ENCODE measurements at places on chromosomes 16 and 17.

DNA sequence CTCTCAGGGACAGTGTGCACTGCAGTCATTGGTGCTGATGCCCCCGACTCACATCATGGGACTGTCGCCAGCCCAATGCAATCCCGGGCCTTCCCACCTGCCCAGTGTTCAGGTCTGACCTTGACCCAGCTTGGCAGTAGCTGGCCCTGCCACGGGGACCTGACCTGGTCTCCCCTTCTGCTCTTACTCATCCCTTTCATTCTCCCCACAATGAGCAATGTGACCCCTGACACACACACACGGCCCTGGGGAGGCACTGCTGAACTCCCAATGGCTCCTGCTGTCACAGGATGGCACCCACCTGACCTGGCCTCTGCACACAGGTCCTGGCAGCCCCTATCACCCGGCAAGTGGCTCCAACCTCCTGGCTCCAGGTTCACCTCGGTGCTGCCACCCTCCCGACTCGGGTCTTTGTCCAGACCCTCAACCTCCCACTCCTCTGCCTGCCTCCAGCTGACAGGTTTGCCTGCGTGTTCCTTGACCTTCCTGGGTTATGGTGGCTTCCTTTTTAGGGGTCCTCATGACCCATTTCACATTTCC lies 6.6 kb downstream of the CD300C start:
- DNase-seq, result no peak

DNA sequence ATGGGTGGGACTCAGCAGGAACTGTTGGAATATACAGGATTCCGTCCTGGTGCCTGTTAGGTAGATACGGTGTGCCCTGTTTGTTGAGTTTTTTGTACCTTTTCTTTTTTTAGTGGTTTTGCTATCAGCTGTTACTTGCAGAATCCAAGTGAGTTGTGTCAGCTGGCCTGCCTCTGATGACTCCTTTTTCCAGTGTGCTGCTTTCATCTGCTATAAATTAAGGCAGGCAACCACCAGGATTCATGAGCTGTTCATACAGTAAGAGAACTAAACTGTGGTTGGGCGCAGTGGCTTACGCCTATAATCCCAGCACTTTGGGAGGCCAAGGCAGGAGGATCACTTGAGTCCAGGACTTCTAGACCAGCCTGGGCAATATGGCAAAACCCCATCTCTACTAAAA lies 79.9 kb downstream of the WNT3 start:
- no peak for DNase-seq

- peak; percentile 3 for DNase-seq
Observed at GRCh38 chr17:680529-680928, 34.1 kb downstream of the VPS53 start.

- DNase-seq, result no peak
Observed at GRCh38 chr17:65220732-65221131, 83.6 kb downstream of the RGS9 start.

DNA sequence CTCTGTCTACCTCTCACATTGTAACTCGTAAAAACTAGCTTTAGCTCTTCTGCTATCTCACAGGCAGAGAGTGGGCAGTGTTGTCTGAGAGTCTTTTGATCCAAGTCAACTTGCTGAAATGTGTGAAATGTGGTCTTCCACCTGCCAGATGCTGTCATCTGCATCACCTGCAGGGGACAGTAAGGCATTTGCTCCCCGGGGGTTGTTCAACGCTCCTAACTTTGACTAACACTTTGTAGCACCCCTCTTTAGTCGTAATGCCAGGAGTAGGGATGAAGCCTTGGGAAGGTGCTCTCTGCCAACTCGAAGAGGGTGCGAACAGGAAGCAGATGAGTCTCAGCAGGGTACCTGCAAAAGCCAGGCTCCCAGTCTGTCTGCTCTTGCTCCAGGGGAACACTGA lies 36.1 kb downstream of the SNX11 start:
- no peak for DNase-seq

DNA sequence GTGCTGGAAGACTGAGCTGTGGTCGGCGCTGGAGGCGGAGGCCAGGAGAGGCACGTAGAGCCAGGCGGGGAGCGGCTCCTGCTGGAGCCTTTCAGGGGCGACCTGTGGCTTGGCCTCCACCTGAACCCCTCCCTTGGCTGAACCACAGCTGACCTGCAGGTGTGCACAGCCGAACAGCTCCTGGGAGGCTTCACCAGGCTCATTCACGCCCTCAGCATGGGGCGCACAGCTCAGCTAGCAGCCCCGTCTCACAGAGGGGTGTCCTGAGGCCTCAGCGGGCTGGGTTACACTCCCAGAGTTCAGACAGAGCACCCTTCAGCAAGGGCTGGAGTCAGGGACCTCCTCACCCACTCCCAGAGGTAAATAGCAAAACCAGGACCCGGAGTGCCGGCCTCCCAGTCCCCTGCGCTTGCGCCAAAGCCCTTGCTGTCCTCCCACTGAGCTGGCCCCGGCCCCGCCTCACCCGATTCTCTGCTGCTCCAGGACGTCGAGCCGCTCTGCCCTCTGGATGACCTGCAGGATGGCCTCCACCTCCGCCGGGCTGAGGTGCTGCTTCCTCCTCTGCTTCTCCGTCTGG lies 31.7 kb downstream of the RPH3AL start:
- DNase-seq, result no peak

GRCh38 chr16:74923766-74924460 lies 61.0 kb downstream of the WDR59 start:
- no peak for DNase-seq

- no peak for DNase-seq
Observed at GRCh38 chr16:65494609-65495008, 372.7 kb upstream of the CDH11 start.

GRCh38 chr17:40564883-40565768 lies at the start of gene CCR7:
CCR7 (minus strand) TSS chr17:40565472; CDS start chr17:40565409, 63 bp downstream.
- DNase-seq, result no peak

DNA sequence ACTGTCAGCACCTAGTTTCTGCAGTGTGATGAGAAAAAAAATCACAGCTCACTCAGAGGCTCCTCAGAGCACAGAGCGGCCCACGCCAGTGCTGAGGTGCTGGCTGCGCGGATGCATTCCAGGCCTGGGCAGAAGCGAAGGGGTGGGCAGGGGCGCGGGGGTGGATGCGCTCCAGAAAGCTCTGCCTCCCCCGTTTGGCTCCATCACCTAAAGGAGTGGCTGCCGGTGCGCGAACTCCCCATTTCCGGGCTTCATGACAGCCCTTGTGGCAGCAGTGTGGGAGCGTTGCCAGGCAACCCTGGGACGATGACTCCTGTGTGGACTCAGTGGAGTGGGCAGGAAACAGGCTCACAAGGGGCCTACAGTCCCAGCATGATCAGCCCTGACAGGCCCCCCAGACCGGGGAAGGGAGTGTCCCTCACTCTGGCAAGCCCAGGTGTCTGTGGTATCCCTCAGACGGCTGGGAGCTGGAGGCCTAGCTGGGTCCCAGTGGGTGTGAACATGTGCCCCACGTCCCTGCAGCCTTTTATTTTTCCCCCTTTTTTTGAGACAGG lies 32.8 kb upstream of the NUDT16L1 start:
- DNase-seq, result no peak

- peak; percentile 67 for DNase-seq
Observed at GRCh38 chr17:17819561-17819995, 17.2 kb downstream of the SREBF1 start.

DNA sequence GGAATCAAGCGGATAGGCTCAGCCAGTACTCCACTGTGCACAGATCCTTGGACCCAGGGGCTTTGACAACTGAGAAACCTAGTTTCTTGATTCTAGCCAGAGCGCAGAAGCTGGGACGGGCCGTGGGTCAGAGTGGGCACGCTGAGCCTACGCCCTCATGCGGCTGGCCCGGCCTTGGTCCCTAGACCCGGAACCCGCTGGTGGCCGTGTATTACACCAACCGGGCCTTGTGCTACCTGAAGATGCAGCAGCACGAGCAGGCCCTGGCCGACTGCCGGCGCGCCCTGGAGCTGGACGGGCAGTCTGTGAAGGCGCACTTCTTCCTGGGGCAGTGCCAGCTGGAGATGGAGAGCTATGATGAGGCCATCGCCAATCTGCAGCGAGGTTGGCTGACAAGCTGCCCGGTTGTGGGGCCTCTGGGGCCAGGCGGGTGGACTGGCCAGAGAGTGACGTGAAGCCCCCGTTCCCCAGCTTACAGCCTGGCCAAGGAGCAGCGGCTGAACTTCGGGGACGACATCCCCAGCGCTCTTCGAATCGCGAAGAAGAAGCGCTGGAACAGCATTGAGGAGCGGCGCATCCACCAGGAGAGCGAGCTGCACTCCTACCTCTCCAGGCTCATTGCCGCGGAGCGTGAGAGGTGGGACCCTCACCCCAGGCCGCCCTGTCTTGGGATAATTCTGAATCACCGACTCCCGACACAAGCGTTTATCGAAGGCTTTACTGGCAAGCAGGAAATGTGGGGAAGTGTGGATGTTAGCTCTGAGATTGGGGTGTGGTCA lies 946 bp downstream of the STUB1 start:
- no peak for DNase-seq

DNA sequence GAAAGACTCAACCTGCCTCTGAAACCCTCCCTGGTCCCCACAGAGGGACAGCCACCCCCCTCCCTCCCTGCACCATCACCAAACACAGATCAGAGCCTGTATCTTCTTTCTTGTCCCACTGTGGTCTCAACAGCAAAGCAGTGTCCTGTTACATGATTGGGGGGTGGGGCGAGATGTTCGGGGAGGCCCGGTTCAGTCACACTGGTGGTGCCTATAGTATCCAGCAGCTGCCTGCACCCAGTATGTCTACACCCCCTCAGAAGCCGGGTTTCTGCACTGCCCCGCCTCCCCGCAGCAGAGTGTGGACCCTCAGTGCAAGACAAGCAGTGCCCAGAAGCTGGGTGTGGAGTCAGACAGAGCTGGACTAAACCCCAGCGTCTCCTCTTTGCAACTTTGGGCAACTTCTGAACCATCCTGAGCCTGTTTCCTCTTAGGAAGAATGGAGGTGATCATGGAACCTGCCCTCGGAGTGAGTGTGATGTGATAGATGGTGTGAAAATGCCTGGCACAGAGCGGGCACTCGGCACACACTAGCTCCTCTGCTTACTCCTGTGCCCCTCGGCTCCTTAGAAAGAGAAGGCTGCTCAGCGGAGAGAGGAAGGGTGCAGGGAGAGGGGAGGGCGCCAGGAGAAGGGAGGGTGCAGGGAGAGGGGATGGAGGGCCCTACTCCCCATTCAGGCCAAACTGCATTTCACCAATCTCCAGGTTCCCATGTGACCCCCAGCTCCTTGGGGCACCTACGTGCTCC lies 84.0 kb upstream of the TNRC6C start:
- DNase-seq, result no peak

- no peak for DNase-seq
Observed at GRCh38 chr17:33676444-33676843, 383.3 kb upstream of the ASIC2 start.

DNA sequence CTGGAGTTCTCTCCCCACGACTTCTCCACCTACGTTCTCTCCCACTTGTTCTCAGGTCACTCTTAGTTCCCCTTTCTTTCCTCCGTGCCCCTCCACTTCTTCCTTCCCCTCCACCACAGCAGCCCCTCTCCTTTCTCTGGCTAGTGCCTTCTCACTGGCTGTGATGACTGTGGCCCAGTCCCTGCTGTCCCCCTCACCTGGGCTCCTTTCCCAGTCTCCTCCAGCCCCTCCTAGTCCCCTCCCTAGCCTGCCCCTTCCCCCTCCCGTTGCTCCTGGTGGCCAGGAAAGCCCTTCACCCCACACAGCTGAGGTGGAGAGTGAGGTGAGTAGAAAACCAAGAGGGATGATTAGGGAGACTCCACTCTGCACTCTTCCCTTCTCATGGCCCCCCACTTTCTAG lies 3.4 kb downstream of the COA3 start:
- no peak for DNase-seq

DNA sequence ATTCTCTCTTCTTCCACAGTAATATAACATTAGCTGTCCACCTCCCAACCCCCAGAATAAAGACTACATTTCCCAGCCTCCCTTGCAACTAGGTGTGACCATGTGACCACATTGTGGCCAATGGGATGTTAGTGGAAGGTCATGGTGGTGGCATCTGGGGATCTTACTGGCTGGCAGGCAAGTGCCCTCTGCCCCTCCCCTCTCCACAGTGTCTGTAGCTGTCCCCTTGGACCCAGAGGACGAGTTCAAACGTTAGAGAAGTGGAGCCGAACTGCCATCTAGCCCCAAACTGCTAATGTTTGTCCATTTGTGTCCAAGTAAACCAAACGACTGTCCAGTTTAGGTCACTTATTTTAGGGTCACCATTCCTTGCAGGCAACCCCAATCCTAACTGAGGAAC lies 26.6 kb upstream of the KCNG4 start:
- peak; percentile 11 for DNase-seq

DNA sequence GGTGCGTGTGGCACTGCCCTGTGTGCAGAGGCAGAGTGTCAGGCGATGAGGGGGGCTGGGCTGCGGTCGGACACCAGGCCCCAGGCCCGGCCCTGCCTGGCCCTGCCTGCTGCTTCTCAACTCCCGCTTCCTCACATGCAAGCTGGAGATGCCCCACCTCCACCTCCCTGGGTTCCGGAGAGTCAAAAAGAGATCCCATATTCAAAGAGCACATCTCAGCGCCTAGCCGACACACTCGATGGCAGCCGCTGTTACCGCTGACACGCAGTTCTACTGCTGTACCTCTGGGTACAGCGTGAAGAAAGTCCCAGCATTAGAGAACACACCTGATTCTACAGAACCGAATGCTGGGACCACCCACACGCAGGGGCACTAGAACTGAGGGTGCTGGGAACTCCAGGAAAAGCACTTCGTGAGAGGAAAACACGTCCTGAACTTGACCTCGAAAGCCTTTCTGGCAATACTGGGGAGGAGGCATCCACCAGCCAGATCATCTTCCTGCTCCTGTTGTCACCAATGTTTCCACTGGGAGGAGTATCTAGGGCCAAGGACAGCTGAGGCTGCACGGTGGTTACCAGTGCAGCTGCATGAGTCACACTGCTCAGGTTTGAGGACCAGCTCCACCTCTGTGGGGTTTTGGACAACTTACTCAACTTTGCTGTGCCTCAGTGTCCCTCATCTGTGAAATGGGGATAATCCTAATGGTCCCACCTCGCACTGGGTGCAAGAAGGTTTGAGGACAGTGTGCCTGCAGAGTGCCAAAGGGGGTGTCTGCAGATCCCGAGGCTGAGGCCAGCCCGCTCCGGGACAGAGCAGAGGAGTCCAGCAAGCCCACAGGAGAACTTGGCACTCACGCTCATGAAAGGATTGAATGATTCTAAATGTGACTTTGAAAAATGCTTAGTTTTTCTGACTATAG lies 100.4 kb upstream of the DNAH17 start:
- no peak for DNase-seq

GRCh38 chr17:31171701-31172100 lies 76.9 kb downstream of the NF1 start:
- DNase-seq, result no peak

GRCh38 chr17:31690151-31690551 lies 168.9 kb downstream of the COPRS start:
- DNase-seq, result no peak

GRCh38 chr16:50153596-50154419 lies 702 bp downstream of the TENT4B start:
- DNase-seq, result peak; percentile 40
